ENCODE measurements at places on chromosomes 5 and 9. TPM values are rescaled to one million over a fixed set of nuclear protein-coding genes. Genes with fewer than 3 reads are reported as not detected.

DNA sequence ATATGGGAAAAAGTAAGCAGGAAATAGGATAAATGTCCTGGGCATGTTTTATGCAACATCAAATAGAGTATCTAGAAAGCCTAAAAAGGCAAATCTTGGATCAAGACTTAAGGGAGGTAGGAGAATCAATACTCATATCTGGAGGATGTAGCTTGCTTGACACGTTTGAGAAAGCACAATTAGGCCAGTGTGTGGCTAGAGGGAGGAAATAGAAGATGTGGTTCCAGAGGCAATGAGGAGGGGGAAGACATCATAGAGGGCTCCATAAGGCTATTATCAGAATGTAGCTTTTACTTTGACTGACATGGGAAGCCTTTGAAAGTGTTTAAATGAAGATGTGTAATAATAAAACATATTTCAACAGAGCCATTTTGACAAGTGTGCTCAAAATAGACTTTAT is 200.7 kb upstream of the CDH12 start:
- DNase-seq: no peak

STPG3 gene
- total RNA-seq: not detected

GRCh38 chr9:72315510-72316311 is 49.3 kb downstream of the ZFAND5 start:
- DNase-seq: no peak

DNA sequence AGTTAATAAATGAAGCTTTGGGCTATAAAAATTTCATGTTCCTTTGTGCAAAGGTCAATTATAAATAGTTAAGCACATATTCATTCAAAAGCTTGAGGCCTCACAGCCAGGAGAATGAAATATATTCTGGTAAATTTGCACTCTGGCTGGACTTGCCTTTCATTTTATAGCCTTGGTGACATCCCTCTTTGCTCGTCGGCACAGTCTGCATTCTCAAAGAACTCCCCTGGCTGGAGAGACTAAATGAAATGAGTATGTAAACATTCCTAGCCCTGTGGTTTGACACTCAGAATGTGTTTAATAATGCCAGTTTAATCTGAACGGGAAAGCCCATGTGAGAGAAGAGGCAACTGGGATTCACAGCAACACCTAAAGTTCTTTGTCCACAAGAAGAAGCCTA is 285.6 kb downstream of the BRINP1 start:
- DNase-seq: no peak

PCDHGA8 gene
- total RNA-seq: 8.0 TPM

- DNase-seq: peak; percentile 61
Observed at GRCh38 chr9:69376651-69377050, 51.6 kb downstream of the ENTREP1 start.

GRCh38 chr5:20555034-20555433 is 567.0 kb upstream of the CDH18 start:
- DNase-seq: no peak

IQGAP2 gene
- total RNA-seq: 20.7 TPM

TNFSF15 gene
- total RNA-seq: 0.16 TPM

DNA sequence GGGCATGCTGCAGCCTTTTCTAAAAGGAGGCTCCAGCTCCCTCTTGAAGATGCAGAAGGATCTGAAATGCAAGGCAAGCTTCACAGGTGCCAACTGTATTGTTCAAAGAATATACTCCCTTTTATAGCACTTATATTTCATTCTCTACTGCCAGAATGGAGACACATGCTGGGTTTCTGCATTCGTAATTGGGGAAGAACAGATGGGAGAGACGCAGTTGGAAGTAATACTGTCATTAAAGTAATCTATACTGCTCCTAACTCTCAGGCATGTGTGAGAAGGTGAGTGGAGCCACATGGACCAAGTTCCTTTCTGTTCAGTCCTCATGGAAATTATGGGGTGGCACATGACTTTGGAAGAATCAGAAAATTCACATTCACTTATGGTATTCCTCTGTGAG is 226.4 kb downstream of the TRIM32 start:
- DNase-seq: no peak

DNA sequence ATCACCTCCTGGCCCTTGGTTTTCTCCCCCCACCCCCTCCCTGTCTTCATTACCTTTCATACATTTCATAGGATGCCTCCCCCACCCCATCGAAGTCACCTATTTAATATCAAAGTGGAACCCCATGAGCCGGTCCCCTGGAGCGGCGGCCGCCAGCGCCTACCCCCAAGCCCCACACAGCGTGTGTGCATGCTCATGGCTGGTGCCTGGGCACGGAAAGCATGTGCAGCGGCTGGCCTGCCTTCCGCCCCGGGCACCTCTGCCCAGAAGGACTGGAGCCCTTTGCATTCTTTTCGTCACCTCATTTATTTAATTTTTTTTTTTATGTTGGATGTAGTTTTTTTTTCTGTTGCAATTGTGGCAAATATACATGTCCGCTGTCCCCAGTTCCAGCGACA is 116.2 kb downstream of the WNK2 start:
- no peak for DNase-seq

GRCh38 chr5:76174101-76174500 is 90.9 kb downstream of the SV2C start:
- DNase-seq: no peak

- no peak for DNase-seq
Observed at GRCh38 chr5:169424670-169425378, 123.9 kb upstream of the SLIT3 start.

DNA sequence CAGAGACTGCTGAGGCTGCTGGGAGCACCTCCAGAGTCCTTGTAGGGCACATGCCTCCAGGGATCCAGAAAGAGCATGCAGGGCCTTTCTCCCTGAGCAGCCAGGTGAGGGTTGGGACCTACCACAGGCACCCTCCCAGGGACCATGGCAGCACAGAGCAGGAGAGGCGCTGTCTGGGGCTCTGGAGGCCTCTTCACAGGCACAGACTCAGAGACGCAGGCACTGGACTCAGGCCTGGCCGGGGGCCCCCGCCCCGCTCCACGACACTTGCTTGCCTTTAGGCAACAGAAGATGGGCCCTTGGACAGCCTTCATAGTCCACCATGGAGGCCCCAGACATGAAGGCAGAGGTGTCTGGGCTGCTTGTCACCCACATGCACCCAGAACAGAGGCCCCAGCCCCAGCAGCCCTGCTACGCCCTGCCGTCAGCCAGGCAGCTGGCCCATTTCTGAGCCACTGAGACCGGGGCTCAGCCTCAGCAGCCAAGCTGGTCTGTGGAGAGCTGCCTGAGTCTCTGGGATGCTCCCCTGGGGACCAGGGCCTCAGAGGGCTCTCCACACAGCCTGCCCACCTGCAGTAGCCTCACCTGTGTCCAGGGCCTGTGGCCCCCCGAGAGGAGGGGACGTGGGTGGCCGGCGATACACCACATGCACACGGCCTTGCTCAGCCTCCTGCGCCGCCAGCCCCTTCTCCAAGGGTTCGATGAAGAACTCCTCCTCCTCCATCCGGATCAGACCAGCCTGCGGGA is 72.8 kb downstream of the ADAMTS2 start:
- DNase-seq: no peak

EGFLAM gene
- total RNA-seq: 3.1 TPM

- DNase-seq: no peak
Observed at GRCh38 chr9:636931-637591, 204.4 kb upstream of the DMRT1 start.

DNA sequence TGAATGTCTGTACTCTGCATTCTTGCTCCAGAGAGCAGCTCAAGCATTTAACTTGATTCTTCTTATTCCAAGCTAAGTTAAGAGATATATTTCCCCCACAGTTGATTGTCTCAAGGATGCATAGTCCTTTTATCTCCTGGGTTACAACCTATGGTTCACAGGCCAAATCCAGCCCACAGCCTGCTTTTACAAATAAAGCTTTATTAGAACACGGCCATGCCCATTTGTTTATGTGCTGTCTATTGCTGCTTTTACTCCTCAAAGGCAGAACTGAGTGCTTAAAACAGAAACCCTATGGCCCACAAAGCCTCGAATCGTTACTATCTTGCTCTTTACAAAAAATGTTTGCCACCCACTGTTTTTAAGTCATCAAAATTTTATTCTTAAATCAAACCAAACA is 25.8 kb downstream of the TBC1D2 start:
- DNase-seq: no peak

DNA sequence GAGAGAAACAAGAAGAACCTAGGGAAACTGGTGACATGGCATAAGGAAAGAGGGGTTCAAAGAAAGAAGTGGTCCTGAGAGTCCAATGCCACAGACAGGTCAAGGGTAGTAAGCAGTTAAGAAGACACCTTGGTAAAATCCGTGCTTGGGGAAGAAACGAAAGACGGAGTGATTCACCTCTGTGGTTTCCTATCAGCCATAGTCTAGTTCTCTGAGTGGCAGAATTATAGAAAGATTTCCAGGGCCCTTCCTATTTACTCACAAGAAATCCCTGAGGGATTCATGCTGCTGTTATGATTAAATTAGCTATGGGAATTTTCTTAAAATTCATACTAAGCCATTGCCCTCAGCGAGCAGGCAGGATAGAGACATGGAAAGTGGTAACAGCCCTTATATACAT is 31.7 kb downstream of the IL33 start:
- DNase-seq: no peak

DNA sequence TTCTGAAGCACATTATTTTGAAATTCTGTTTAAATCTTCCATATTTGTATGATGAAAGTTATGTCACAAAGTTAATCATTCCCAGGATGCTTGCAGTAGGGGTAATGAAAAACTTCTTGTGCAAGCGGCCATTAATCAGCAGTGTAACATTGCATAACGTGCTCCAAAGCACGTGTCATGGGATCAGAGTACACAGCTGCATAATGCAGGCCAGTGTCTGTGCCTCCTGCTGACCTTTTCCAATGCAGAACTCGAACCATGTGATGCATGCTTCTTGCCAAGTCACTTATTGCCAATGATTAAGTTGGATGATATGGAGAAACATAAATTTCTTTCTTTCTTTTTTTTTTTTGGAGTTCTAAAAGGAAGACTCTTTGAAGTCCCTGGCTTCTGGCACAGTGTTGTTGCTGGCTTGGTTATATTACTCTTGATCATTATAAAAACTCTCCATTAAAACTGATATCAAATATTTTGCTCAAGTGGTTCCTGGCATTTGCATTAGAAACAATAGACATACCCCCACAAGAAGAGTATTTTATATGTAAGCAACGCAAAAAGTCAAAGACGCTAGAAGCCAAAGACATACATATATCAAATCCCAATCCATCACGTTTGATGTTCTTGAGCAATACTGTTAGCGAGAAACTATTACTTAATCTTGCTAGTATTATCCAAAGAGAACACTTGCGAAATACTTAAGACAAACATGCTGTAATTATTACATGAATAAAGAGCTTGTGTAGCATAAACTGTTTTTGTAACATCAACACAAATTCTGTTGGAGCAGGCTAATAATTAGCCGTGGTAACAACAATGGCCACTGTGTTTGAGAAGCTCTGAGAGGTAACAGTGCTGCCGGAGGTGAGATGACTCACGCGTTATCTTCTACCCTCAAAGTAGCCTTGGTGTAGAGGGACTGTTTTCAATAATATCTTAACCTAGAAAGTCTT is 164.2 kb downstream of the AUH start:
- peak; percentile 14 for DNase-seq

DNA sequence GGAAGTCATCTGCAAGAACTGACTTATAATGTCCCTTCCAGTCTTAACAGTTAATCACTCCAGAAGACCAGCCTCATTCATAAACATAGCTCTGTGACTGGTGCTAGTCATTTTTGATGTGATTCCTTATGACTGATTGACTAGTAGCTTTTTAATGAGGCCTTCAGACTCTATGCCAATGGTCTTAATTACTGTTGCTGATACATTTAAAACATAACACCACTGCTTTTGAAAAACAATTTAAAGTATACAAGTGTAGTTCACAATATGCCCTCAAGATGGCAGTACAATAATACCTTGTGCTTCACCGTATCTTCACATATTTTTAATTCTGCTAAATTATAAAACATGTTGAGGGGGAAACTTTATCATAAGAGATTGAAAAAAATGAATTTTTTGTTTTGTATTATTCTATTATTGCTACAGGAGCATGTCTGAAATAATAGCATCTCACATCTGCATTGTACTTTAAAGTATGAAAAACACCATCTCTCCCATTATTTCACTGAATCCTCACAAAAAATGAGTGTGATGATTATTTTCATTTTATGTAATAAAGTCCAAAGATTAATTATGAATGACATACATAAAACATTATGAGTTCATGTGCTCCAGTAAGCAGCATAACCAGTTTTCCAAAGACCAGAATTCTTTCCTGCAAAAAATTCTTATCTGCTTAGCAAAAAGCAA is 55.2 kb upstream of the SHISAL2B start:
- no peak for DNase-seq

DNA sequence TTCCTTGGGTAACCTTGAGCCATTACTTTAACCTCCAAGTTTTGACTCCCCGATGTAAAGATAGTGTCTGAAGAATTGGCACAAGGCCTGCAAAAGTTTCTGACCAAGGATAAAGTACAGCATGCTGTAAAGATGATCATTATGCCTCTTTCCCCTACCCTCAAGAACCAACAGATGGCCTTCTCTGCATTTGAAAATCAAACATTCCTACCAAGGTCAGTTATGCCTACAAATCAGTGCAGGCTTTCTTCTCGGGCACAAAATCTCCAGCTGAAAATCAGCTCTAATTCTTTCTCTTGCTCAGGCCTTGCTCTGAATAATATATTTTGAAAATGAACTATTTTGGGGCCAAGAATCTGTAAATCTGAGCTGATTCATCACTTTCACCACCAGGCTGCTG is 59.7 kb downstream of the PPP2R2B start:
- no peak for DNase-seq

GRCh38 chr9:37342895-37343294 is 79.6 kb upstream of the GRHPR start:
- DNase-seq: no peak

DNA sequence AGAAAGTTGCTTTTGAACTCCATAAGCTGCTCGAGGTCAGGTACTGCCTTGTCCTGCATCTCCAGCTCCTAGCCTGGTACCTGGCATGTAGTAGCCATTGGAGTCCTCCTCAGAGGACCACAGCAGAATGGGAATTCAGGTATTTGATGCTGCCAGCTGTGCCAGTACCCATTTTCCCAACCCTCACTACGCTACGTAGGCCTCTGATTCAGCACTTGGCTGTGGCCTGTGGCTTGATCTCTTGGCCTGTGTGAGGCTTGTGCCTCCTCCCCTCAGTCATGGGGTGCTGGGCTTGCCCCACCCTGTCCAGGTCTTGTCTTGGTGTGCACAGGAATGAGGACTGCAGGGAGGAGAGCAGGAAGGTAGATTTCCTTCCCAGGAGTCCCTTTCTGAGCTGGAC is 11.8 kb downstream of the OTULIN start:
- DNase-seq: no peak

Measured in occipital lobe (tissue), 3 donors.